ENCODE measurements at places on chromosomes 12 and 14.

DNA sequence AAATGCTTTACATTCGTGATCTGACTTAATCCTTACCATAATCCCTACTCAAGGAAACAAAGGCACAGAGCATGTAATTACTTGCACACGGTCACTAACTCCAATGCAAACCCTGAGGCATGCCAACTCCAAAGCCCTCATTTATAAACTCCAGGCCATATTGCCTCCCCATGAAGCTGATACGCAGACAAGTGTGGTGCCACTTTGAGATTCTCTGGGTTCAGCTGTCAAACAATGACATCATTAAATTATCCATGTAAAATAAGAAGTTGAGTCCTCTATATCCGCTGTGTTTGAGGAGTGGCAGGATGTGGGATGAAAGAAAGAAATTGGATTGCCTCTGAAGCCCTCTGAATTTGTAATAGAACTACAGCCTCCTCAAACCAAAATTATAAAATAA is 62.8 kb downstream of the ANO4 start:
- DNase-seq = no peak

DNA sequence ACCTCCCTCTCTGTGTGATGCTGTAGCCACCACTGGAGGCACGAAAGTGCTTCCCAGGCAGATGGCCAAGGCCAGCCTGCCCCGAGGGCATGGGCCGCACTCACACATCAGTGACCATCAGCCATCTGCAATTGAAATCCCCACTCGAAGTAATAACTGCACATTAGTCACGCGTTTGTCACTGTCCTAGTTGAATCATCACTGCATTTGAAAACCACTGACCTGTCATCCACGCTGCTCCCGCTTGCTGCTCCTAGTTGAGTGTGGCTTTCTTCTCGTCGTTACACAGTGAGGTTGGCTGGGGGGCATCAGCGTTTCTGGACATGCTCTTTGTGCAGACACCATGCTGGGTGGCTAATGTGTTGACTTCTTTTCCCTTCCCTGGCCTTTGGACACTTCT is 176.1 kb downstream of the ADGRD1 start:
- DNase-seq = no peak

- DNase-seq = no peak
Measured at GRCh38 chr14:34994668-34995067, 11.9 kb downstream of the SRP54 start.

GRCh38 chr12:66602483-66603143 is 76.3 kb downstream of the GRIP1 start:
- DNase-seq = no peak
